Stimulated activated CD8-positive, alpha-beta memory T cell treated with anti-CD3 and anti-CD28 coated beads, Interleukin-7, amount 100 ng/mL, for 48 hours (primary cell): ENCODE measurements at places on chromosomes 7 and 10.

- DNase-seq: no peak
These were observed 376.3 kb downstream of the INHBA start for GRCh38 chr7:41326616-41327015.

DNA sequence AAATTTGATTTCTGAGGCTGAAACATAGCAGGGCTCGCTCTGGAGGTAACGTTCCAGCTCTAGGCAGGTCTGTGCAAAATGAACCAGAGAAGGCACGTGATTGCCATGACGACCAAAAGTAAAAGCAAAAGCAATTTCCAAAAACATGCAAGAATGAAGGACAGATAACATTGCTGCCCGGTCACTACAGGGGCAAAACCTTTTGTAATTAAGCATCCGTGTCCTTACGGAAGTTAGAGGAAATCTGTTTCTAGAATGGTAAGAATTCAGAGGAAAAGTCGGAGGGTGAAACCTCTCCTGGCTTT is 2.9 kb downstream of the KLF6 start:
- no peak for DNase-seq

DNA sequence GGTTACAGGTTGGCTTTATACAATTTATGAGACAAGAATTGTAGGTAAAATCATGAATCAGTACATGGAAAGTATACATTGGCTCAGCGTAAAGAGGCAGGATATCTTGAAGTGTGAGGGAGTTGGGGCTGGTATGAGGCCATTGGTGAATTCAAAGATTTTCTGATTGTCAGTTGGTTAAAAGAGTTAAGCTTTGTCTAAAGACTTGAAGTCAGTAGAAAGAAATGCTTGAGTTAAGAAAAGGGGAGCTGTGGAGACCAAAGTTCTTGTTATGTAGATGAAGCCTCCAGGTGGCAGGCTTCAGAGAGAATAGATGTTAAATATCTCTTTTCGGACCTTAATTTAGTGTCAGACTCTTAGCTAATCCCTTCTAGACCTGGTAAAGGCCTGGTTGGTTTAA is 341.0 kb downstream of the GALNT17 start:
- DNase-seq: no peak

GRCh38 chr10:79434821-79435251 is 10.6 kb downstream of the ZCCHC24 start:
- no peak for DNase-seq

GRCh38 chr7:41375582-41375981 is 327.3 kb downstream of the INHBA start:
- DNase-seq: no peak

- no peak for DNase-seq
These were observed 25.1 kb downstream of the GALNT11 start for GRCh38 chr7:152050547-152050971.

GRCh38 chr7:135490783-135491182 is 19.1 kb downstream of the CNOT4 start:
- DNase-seq: no peak

DNA sequence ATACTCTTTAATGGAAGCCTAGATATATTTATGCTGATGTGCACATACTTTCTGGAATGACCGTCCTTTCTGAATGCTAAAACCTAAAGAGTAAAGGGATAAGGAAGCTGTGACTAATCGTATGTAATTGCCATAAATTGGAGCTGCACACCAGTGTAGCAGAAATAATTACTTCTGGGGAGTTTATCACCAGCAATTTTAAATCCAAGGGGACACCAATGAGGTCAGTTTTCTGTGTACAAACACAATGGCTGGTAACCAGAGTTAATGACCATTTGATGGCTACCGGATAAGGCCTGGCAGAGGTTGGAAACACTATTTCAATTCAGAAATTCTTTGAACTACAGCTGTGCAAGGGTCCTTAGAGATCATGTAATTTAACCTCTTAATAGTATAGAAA is 670.1 kb downstream of the REEP3 start:
- DNase-seq: no peak

DNA sequence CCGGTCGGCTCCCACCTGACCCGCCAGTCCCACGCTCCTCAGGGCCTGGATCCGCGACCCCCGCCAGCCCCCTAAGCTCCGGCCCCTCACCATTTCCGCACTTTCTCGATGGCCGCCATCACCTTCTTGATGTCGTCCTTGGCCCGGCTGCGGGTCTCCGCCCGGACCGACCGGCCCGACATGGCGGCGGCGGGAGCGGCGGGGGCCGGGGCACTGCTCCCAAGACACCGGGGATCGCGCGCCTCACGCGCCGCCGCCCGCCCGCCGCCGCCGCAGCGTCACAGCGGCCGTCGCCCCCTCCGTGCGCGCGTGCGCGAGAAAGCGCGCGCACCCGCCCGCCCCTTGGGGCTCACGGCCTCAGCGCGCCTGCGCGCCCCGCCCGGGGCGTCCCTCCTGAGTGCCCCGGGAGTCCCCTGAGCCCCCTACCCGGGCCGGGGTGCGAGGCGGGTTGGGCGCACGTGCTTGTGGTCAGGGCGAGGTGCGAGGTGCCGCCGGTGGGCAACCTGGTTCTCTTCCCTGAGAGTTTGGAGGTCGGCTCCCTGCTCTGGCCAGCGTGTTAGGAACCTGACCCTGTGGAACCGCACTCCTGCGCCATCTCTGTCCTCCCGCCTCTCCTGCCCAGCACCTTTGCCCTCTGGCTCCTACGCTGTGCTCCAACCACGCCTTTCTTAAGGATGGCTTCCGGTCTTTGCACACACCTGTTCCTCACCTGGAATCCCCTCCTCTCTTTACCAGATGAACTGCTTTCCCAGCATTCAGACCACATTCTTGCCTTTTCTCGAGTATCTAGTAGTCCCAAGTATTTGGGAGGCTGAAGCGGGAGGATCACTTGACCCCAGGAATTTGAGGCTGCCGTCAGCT is at the start of gene BCL7B:
BCL7B (minus strand) TSS at position 294 of the 861 bp plus-strand sequence; CDS start at position 182, 112 bp downstream.
- peak; percentile 65 for DNase-seq

- no peak for DNase-seq
These were observed 32.2 kb downstream of the ZCCHC24 start for GRCh38 chr10:79413196-79413595.

GRCh38 chr7:131488361-131488760 is 68.1 kb downstream of the PODXL start:
- DNase-seq: no peak

GRCh38 chr7:108145401-108145800 is 15.2 kb upstream of the LAMB4 start:
- no peak for DNase-seq

GRCh38 chr7:27994639-27995038 is 186.0 kb downstream of the JAZF1 start:
- no peak for DNase-seq
